Upper lobe of right lung (tissue), 1 donor: ENCODE measurements at places on chromosomes 3 and 15.

DNA sequence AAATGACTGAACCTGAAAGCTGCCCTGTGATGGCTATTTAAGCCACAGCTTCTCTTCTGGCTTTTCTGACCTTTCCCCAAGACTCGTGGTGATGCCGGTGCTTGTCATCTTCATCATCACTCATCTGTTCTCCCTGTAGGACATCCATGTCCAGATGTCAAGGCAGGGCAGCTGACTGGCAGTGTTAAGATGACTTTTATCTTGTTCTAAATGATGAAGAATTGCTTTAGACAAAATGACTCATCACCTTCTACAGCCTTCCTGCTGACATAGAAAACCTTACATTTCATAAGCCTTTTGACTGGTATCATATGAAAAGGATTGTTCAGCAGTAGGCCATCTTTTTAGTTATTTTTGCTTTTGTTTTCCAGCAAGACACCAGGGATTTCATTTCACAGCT, 67.0 kb upstream of the GPR149 start:
- DNase-seq, result no peak

DNA sequence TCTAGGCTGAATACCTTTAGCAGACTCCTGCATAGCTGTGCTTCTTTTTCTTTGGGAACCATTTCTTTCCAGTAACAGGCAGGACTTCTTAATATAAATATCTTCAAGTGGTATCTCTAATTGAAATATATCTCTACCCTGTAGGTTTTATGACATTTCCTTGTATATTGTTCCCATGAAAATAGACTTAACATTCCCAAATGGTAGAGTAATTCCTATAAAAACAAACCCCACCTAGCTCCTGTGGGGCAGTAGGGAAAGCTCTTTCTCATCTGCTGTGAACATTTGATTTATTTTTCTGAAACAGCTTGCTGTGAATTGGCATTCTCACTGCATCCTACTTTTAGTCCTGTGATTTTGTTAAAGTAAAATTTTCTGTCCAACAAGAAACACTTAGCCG, 20.8 kb downstream of the SELENOT start:
- DNase-seq, result no peak

GRCh38 chr3:159796226-159796625, 192.4 kb upstream of the IL12A start:
- DNase-seq, result no peak

DNA sequence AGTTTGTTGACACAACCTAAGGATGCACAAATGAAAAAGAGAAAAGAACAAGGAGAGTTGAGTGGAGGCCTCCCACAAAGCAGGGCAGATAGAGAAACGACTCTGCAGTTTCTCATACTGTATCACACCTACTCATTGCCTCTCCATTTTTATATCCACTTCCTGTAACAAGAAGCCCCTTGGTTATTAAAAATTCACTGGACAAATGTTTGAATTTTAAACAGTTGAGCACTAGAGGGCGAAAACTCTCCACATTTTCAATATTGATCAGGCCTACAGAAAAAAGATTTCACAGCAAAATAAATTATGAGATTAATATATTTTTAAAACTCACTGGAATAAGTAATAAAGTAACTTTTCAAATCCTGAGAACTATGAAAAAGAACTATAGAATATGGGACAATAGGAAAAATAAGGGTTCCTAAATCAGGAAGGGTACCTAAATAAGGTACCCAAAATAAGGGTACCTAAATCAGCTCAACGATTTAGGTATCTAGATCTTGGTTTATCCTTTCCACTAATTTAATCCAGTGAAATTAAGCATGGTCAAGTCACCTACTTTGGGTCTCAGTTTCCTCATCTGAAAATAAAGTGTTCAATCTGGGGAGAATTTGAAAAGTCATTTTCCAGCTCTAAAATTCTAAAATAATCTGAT, 47.0 kb upstream of the PPIB start:
- DNase-seq, result no peak

- DNase-seq, result no peak
Measured at GRCh38 chr3:153008226-153008625, 153.8 kb upstream of the RAP2B start.

DNA sequence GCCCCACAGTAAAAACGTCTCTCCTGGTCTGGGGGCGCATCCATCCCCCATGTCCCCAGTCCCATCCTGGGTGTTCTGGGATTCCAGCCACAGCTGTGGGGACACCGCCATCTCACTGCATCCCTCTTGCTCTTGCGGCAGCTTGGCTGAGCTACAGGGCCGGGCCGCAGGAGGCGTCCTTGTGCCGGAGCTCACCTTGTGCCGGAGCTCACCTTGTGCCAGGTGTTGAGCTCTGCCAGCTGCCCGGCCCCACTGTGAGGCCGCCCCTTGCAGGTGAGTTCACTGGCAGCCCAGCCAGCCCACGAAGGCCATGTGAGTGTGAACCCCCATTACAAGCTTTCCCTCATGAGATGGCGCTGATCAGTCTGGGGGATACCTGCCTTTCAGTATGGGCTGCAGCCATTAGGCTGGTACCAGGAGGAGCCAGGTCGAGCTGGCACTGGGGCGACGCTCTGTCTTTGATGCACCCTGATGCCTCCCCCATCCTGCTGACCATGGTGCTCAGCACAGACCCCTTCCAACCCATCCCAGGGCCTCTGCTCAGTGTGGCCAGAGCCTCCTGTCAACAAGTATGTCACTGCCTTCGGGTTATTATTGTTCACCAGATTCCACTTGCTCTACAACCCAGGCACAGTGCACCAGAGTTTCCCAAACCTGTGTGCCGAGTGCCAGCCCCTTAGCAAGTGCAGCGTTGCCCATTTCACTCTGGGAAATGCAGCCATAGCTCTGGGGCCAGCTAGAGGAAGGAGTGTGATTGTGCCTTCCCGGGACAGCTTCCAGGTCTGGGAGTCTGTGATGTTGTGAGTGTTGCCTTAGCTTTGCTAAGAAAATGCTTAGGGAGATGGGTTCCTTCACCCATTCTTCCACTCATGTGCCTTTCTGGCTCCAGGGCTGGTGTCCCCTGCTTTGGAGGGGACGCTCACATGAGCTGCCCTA, 105.7 kb downstream of the APBA2 start:
- peak; percentile 33 for DNase-seq

DNA sequence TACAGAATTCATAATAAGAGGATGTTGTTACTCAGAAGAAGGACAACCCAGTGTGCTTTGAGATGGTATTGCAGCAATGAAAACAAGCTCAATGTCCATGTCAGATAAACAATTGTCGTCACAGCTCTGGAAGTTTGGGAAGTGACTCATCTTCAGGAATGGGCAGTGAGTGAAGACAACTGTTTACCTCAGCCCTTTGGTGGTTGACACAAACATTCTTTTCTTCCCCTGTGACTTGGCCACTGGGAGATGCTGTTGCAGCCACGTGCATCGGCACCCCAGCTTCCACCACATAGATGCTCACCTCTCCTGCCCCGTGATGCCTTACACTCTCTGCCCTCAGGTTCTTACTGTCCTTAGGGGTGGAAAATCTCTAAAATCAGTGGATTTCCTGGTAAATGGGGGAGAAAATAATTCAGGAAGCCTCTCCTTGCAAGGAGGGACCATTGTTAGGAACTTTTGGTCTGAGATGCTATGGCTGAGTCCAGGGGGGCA, 114.1 kb upstream of the GALNT15 start:
- no peak for DNase-seq

DNA sequence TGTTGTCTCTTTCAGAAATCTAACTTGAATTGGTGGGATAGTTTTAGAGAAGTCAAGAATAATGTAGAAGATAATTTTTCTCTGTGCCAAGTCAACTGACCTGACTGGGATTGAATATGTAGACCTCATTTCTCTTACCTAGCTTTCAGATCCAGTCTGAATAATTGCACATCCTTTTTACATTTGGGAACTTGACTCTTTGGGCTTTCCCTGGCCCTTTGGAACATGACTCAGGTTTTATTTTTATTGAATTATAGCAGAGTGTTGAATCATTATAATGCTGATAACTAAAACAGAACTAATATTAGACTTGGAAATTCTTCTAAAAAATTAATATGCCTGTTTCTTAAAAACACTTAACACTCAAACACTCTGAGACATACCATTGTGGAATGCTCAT, 76.5 kb downstream of the PFN2 start:
- DNase-seq, result no peak

GRCh38 chr3:122415104-122415744, 638 bp downstream of the WDR5B start:
- no peak for DNase-seq

GRCh38 chr3:37223576-37223975, 49.2 kb upstream of the LRRFIP2 start:
- no peak for DNase-seq

- DNase-seq, result no peak
Measured at GRCh38 chr15:40845036-40845435, 1.2 kb downstream of the SPINT1 start.

- no peak for DNase-seq
Measured at GRCh38 chr3:18489939-18490338, 64.8 kb upstream of the SATB1 start.
